ENCODE measurements at places on chromosomes 7 and 10. TPM values are rescaled to one million over a fixed set of nuclear protein-coding genes. Genes with fewer than 3 reads are reported as not detected.

The ATE1 gene
- 15.2 TPM for total RNA-seq

The HOGA1 gene
- total RNA-seq = 10.8 TPM

The NEBL gene
- total RNA-seq = 4.6 TPM

The ZFAND4 gene
- total RNA-seq = 9.5 TPM
